ENCODE measurements at places on chromosomes 4 and X.

DNA sequence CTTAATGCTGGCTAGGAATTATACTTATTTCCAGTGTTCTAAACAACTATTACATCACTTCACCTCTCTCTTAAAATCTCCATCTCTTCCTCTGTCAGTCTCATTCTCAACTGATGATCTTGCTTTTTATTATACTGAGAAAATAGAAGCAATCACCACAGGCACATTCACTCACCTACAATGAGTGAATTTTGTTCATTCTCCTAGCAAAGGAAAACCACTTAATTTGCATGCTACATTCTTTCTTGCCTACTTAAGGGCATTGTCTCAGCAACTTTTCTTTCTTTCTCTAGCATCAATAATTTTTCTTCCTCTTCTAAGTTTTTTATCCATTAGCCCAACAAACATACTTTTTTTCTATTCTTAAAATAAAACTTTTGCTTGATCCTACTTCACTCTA is 21.1 kb upstream of the USP38 start:
- DNase-seq = no peak

- peak; percentile 74 for DNase-seq
Measured at GRCh38 chrX:154398668-154399526, 720 bp downstream of the RPL10 start.

DNA sequence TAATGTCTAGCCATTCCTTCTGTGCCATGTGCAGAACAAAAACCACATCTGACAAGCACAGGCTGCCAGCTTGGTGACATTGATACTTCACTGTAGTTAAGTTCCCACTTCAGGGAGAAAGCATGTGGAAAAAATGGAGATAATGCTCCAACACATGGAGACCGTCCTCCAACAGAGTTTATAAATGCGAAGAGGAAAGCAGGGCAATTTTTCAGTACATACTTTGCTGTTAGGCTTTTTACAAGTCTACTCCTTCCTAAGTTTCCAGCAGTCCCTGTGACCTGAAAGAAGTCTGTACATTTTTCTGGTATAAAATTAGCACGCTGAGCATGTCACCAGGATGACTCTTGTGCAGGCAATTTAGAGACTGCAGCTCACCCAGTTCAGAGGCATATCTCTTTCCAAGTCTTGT is 766.9 kb upstream of the IGFBP7 start:
- DNase-seq = no peak

GRCh38 chrX:20402956-20403355 is 136.2 kb upstream of the RPS6KA3 start:
- DNase-seq = no peak

DNA sequence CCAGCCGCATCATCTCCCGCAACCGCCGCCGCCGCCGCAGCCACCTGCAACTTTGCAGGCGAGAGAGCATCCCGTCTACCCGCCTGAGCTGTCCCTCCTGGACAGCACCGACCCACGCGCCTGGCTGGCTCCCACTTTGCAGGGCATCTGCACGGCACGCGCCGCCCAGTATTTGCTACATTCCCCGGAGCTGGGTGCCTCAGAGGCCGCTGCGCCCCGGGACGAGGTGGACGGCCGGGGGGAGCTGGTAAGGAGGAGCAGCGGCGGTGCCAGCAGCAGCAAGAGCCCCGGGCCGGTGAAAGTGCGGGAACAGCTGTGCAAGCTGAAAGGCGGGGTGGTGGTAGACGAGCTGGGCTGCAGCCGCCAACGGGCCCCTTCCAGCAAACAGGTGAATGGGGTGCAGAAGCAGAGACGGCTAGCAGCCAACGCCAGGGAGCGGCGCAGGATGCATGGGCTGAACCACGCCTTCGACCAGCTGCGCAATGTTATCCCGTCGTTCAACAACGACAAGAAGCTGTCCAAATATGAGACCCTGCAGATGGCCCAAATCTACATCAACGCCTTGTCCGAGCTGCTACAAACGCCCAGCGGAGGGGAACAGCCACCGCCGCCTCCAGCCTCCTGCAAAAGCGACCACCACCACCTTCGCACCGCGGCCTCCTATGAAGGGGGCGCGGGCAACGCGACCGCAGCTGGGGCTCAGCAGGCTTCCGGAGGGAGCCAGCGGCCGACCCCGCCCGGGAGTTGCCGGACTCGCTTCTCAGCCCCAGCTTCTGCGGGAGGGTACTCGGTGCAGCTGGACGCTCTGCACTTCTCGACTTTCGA is 654 bp downstream of the ATOH1 start:
- DNase-seq = peak; percentile 18

GRCh38 chr4:93761286-93761685 is 67.3 kb upstream of the ATOH1 start:
- no peak for DNase-seq

DNA sequence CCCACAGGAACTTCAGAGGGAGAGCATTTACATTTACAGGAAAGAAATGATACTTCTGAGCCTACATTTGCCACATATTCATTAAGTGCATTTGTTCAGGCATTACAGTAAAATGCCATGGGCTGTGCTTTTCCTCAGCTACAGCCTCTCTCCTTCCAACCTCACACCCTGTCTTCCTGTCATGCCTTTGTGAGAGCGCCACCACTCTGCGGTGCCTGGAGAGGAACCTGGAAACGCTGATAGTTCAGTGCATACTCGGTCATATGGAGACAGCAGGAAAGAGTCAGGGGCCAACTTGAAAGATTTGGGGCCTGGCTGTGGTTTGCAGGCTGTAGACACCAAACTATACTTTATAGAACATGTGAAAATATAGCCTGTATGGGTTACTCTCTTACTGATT is 40.5 kb downstream of the NFKB1 start:
- DNase-seq = no peak

DNA sequence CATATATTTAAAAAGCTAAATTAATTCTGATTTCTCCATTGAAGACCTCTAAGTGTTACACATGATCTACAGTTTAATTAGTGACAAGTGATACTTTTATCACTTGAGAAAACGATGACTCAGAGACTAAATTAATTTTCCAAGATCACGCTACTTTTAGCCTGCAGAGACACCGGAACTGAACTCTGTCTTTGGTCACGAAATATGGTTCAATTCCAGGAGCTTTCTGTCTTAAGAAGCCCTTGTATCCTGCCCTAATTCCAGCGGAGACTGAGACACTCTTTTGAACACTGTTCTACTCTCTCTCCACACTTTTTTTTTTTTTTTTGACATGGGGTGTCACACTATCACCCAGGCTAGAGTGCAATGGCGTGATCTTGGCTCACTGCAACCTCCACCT is 63.6 kb downstream of the IRF2 start:
- no peak for DNase-seq

GRCh38 chrX:40266490-40267333 is 169.0 kb upstream of the BCOR start:
- peak; percentile 69 for DNase-seq

- no peak for DNase-seq
Measured at GRCh38 chrX:154357205-154357604, 17.2 kb downstream of the FLNA start.

- peak; percentile 7 for DNase-seq
Measured at GRCh38 chr4:154082760-154083535, 294.1 kb upstream of the SFRP2 start.

All from neural crest cell (in vitro differentiated cells).